AG09319 (cell line): ENCODE measurements at places on chromosomes 5 and 9.

- DNase-seq: no peak
These were observed 11.5 kb downstream of the SARDH start for GRCh38 chr9:133726401-133727276.

DNA sequence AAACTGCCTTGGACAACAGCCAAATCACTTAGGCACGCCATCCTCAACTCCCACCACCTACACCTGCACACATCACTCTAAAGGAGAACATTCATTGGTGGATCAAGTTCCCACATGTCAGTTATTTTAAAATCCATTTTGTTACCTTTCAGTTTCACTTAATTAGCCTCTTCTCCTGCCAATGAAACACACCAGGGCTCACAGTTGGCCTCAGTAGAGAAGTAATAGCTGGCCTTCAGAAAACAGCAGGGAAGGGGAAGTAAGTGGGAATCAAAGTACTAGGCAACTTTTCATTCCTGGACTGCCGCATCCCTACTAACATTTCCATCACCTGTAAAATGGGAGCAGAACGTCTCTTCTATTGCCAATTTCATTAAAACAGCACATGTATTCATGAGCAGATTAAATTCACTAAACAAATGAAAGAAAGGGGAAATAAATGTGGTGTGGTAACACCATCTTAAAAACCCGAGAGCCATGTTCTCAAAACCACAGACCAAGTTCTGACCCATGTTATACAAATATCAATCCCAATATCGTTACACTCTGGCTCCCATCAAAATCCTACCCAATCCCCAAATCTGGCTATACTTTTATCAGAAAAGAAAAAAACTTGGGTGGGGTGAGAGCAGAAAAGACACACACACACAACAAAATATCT lies 1.7 kb downstream of the SIL1 start:
- no peak for DNase-seq

DNA sequence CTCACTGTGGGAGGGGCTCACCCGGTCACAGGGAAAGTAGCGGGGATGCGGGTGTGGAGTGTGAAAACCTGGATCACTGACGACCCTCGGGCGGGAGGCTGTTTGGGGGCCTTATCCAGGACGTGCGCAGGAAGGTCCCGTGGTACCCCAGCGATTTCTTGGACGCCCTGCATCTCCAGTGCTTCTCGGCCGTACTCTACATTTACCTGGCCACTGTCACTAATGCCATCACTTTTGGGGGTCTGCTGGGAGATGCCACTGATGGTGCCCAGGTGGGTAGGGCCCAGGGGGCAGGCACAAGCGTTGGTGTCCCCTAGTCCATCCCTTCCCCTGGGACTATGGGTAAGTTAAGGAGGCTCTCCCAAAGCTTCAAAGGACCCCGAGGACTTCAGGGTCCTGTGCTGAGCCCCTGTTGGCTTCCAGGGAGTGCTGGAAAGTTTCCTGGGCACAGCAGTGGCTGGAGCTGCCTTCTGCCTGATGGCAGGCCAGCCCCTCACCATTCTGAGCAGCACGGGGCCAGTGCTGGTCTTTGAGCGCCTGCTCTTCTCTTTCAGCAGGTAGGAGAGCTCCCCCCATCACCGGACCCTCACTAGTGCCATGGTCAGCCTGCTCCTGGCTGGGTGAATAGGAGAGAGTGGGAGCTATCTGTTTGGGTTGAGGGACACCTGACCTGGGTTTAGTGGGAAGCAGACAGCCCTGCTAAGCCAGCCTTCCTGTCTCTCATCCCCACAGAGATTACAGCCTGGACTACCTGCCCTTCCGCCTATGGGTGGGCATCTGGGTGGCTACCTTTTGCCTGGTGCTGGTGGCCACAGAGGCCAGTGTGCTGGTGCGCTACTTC lies 3.9 kb downstream of the SLC4A9 start:
- no peak for DNase-seq

DNA sequence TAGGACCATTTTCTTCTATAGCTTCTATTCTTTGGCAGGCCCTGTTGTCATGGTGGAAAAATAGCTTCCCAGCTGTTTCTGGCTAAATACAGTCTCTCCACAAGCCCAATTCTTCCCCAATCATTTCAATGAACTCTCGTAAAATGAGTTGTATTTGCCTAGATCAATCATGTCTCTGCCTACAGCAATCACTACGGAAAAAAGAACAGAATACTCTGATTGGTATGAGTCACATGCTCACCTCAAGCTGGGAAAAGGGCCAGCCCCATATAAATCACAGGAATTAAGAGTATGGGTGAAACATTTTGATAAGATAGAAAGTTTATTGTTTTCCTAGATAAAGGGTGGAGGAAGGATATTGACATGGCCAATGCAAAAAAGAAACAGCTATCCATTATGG lies 711.4 kb downstream of the EFNA5 start:
- no peak for DNase-seq

DNA sequence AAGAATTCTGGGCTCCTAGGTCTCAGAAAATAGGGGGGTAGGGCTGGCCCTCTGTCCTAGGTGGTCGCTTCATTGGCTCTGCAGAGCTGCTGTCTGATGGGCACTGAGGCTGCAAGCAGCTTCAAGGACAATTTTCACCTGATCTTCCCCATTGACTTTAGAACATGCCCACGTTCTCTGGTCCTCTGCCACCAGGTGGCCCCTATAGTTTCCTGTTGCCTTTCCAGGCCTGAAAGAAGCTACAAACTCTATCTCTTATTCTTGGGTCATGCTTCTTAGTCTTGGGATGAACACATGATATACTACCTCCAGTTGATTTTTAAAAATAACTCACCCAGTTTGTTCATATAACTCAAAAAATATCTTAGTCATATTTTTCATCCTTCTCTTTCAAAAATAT lies 26.3 kb downstream of the SPZ1 start:
- DNase-seq: no peak

GRCh38 chr9:76906647-76906975 lies 697 bp upstream of the PRUNE2 start:
- no peak for DNase-seq
